ENCODE measurements at places on chromosomes 2 and 18.

DNA sequence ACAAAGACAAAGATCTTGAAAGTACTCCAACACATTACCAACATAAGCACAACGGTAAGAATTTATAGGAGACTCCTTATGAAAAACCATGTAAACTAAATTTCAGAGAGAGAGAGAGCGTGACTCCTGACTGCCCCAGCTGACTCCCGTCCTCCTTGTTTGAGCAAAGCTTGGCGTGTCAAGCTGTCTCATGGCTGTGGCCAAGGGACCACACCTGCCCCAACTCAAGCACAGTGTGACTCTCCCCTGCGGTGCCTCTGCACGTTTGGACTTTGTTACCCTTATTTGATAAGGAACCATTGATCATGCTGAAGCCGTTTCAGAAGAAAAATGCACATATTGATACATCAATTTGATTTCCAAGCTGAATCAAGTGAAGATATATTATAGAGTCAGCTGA, 124.8 kb downstream of the COL6A3 start:
- no peak for DNase-seq

- no peak for DNase-seq
Measured at GRCh38 chr18:78727057-78727739, 252.4 kb upstream of the SALL3 start.

DNA sequence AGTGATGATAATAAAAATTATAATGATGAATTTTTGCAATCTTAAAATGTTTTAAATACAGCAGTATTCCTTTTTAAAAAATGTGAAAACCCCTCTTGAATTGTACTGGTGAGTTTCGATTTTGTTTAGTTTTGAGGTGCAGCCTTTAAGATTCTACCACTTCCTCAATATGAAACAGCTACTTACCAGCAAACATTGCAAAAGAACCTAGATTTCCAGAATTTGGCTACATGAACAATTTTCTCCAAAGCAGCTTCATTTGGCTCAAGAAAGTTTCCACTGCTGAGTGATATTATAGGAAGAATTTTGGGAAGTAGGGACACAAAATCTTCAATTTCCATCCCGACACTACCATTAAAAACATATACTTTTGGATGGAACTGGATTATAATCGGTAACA, 12.0 kb downstream of the TCF4 start:
- DNase-seq, result no peak

DNA sequence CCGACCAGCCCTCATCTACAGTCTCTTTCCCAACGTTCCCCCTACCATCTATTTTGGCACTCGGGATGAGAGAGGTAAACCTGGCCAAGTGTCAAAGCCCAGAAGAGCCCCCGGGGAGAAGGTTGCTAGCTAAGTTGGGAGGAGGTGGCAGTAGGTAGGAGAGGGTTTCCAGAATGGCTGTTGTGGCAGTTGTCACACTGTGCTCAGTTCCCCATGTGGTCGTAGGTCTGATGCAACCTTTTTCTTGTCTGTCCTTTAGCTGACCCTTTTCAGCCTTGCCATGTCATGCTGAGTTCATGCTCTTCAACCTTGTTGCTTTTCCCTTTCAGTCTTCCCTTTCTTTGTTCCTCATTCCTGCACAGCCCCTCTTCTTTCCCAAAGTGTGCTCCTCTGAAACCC, 34.5 kb downstream of the TTLL4 start:
- no peak for DNase-seq

DNA sequence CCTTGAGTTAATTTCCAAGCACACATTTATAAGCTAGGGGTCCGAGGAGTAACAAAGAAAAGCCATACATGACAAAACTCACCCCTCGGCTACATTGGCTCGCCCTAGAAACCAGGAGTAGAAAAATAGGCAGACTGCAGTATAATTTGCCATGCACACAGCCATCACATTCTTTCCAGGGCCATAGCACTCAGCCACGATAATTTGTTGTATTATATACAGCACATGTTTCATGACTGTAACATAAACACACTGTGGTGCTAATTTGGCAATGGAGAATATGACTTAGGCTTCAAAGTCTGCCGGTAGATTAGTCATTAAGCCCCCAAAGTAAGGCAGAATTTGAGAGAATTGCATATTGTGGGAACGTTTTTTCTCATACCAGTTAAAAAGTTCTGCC, 254.9 kb downstream of the ZNF521 start:
- DNase-seq, result no peak

GRCh38 chr2:129061069-129061768, 742.6 kb upstream of the HS6ST1 start:
- no peak for DNase-seq

DNA sequence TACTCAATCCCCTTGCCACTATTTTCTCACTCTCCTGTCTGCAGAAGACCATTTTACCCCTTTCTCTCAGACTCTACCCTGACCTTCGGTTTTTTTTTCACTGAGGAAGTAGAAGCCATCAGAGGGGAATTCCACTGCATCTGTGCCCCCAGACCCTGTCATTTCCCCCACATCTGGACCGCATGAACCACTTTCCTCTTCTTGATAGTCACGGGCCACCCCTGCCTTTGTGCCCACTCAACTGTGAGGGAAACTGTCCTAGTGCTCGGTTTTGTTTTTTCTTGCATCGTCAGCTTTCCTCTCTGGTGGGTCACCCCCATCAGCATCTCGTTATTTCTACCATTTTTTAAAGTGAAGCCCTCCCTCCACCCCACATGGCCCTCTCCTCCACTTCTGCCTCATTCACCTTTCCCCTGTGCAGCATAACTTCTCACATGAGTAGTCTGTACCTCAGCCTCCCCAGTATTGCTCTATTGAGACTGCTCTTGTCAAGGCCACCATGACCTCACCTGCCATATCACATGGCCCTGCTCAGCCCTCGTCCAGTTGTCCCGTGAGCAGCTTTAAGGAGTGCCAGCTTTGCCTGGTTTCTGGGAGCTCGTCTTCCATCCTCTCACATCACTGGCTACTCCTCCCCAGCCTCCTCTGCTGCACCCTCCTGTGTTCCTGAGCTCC, 32.4 kb downstream of the TMEM87B start:
- DNase-seq, result no peak

DNA sequence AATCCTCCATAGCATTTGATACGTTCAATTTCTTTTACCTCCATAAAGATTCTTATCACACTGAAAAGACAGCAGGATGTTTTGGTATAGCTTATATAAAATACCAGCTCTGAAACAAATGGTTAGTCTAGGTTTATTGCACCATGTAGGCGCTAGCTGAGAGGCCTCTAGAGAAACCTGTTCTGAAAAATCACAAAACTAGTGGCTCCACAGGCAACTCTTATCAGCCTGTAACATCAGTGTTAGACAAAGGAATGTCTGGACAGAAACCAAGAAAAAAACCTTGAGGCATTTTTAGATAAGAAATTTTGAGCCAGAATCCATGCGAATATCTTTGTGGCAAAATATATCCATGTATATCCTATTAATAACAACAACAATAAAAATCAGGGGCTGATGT, 440.4 kb upstream of the MAP2 start:
- DNase-seq, result no peak

GRCh38 chr2:156435396-156435717, 822 bp upstream of the GPD2 start:
- DNase-seq, result no peak

GRCh38 chr2:223602972-223603371, 811 bp upstream of the SCG2 start:
- DNase-seq, result no peak

DNA sequence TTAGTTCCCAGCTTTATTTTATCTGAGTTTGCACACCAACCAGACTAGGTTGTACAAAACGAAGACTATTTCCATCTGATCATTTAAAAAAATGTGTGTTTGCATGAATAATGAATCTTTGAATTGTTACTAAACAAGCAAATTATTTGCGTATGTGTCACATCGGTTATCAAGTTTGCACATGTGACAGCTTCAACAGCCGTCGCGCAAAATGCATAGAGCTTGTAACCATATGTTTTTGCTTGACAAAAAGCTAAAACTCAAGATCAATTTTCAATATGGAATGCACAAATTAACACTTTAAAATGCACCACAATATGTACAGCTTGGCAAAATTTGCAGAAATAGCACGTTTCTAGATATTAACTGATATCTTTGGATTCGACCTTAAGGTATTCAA, 184.1 kb downstream of the PTGR3 start:
- no peak for DNase-seq

- no peak for DNase-seq
Measured at GRCh38 chr18:73683409-73684238, 464.0 kb downstream of the FBXO15 start.

DNA sequence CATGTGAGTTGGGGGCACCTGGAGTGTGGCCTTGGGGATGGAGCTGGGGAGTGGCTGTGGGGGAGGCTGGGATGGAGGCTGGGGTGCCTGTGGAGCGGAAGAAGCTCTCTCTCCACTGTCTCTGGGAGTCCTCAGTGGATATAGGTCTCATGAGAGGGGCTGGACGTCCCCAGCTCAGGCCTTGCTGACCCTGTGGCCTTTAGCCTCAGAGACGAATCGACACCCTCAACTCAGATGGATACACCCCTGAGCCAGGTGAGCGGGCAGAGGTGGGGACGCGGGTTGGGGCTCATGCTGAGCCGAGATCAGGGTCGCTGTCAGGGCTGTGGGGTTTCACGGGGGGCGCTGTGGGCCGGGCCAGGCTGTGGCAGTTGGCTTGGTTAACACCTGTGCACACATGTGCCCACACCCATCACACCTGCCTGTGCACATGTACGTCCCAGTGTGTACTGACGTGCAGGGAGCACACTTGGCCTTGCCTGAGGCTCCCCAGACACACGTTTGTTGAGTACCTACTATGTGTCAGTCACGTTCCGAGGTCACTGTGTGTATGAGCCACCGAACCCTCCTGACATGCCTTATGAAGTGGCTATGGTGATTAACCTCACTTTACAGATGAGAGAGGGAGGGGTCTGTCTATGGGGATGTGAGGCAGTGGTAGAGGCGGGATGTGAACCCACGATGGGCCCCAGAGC, 20.1 kb downstream of the ZAP70 start:
- DNase-seq, result no peak

DNA sequence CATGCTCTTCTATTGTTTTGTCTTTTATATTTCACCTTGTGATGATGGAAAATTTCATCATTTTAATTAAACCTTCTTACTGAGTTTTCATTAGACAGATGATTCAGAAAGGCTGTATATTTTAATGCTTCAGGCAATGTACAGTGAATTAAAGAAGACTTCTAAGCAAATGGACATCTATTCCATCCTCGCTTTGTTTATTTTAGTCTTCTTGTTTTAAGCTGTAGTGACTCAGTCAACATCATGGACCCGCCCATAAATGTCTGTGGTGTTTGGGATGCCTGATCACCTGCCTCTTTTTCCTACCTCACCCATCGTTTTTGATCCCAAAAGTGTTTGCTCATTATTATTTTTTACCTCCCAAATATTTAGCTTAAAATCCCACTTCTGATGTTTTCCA, 43.1 kb downstream of the KYNU start:
- no peak for DNase-seq

GRCh38 chr2:8088810-8089209, 593.0 kb upstream of the ID2 start:
- DNase-seq, result no peak

DNA sequence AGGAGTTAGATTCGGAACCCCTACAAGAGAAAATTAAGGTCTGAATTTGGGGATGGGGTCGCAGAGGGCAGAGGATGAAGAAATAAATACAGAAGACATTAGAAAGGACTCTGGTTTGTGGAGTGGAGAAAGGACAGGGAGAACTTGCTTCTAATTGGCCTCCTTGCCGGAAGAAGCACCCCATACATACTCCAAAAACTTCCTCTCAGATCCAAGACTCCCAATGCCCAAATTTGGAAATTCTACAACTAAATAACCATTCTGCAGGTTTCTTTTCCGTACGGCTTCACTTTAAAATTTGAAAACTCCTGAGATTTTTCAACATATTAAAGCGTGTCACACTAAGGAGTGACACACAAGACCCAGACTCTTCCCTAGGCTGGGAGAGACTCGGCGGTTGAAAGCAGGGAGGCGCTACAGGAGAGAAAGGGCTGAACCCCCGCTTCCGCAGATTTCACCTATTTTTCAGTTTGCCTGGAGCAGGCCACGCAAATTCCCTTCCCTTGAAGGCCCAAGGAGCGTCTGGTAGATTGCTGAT, 478 bp downstream of the CLHC1 start:
- no peak for DNase-seq

DNA sequence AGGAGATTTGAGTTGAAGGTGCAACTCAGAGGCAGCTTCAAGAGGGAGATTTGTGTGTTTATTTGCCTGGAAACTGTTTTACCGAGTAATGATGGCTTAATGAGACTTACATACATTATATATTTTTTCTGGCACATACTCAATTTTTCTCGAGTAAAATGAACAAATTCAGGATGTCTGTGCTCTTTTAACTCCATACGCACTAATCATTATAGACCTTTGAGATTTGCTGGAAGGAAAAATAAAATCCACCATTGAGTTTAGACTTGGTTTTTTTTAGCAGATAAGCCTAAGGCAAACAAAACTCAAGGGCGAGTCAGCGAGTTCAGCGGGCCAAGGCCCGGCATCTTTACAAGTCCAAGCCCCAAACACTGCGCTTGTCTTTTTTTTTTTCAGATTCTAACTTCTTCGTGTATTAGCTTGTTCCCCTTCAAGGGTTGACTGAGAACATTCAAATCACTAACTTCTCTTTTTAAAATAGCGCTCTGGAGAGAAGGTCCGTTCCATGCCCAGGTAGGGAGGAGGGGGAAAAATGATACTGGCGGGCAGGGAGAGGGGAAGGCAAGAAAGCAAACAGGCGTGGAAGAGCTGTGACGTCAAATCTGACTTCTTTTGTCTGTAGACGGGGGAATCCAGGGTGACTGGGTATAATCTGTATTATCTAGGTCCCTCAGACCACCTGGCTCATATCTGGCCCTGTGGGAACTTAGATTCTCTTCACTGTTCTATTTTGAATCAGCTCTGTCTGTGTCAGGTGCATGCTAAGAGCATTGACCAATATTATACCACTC, 72.7 kb upstream of the MAP3K20 start:
- DNase-seq, result no peak

DNA sequence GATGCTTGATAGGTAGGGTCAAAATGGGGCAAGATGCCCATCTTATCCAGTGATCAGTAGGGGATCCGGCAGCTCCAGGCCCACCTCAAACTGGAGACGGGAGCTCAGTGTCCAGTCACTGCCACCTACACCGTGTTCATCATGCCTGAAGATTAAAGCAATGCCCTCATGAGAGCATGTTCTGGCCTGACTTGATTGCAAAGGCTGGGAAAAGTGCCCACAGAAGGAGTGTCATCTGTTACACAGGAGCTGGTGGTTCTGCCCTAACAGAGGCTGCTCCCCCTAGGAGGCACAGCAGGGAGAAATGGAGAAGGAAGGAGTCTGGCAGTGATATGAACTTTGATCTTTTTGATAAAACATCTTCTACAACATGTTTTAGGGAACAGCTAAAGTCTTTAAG, 92.3 kb downstream of the CCBE1 start:
- no peak for DNase-seq

GRCh38 chr2:121999264-121999663, 243.8 kb downstream of the TSN start:
- DNase-seq, result no peak

GRCh38 chr18:12944709-12945108, 3.1 kb upstream of the SEH1L start:
- DNase-seq, result no peak

DNA sequence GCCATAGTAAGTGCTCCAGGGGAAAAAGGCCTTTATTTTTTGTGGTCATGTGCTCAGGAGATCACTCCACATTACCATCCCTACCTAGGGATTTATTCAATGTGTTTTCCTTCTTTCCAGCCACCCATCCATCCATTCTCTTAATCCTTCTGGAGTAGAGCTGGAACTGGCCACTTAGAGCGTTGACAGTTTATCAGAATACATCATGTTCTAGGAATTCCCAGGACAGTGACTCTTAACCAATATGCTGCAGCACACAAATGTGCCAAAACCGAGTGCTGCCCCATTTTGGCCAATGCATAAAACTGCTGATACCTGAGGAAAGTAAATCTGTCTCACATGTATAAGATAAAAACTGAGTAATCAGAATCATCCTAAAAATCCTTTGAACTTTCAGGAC, 63.7 kb downstream of the FARSB start:
- no peak for DNase-seq

Data from stimulated activated CD4-positive, alpha-beta T cell treated with anti-CD3 and anti-CD28 coated beads, Interleukin-12 subunit alpha, Interleukin-12 subunit beta, amount 100 ng/mL, for 4 hours (primary cell).